ENCODE measurements at places on chromosomes 3 and 15.

GRCh38 chr15:74264081-74264501 lies 28.0 kb downstream of the CCDC33 start:
- DNase-seq: no peak

DNA sequence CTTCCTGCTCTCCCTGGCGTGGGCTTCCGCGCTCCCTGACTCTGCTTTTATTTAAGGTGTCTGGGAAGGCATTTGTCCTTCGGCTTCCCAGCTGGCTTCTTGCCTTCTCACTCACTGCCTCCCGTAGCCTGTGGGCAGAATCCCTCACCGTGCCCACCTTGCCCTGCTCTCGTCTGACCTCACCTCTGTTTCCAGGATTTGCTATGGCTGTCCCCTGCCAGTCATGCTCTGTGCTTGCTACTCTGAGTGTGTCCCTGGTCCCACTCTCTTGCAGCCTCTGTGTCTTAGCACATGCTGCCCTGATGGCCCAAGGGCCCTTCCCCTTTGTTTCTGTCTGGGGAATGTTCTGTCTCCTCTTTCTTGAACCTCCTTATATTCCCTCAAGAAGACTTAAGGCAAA lies 26.2 kb downstream of the LPP start:
- DNase-seq: no peak

DNA sequence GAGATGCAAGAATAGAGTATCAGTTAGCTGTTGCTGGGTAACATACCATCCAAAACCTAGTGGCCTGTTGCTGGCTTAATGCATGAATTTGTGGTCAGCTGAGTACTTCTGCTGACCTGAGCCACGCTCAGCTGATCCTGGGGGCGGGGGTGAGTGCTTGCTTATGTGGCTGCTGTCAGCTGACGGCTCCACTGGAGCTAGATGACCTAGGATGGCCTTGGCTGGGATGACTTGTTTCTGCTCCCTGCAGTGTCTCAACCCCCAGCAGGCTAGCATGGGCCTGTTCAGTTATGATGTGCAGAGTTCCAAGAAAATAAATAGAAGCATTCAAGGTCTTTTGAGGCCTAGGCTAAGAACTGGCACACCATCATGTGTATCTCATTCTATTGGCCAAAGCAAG lies 63.9 kb downstream of the FBLN2 start:
- no peak for DNase-seq

- DNase-seq: no peak
These were observed 311.4 kb downstream of the LPP start for GRCh38 chr3:188465311-188465710.

- DNase-seq: no peak
These were observed 43.0 kb downstream of the BCL2L10 start for GRCh38 chr15:52069559-52069958.

DNA sequence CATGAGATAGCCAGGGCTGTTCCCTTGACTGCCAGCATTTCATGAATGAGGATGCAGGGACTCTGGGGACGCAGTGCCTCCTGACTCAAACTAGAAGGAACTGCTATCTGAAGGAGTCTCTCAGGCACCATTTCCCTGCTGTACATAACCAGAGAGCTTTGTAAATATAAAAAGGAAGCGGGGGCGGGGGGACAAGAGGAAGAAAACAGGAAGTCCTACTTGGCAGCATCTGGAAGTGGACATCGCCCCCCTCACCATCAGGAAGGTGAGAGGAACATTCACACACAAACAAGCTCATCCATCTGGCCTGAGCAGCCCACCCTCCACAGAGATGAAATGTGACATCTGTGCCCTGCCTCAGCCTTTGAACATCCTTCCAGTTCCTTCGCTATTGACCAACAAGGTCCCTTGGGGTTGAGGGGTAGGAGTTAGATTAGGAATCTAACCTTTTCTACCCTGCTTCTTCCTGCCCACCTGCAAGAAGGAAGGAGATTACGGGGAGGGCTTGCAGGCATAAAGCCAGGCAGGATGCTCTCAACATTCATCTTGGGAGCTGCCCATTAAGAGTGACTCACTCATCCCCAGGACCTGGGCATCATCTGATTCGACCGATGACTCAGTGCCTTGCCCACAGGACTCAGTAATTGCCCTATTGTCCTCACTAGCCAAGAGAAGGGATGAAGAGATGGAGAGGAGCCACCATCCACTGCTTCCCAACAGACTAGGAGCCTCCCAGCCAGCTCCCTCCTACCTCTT lies 31.9 kb downstream of the SH3BP5 start:
- DNase-seq: peak; percentile 63

DNA sequence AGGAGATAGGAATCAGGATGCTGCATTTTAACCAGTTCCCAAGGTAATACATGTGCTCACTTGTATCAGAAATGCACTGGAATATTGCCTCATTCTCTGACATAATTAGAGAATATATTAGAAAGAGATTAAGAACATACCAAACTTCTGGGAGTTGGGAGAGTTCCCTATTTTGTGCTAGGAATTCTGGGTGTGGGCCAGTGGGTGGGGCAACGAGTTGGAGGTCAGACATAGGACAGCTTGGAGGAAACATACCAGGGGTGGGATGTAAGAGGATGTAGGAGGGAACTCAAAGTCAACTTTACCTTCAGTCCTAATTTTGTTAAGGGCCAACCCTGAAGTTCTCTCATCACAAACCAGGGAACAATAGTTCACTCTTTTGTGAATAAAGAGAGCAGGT lies 83.6 kb downstream of the SLC7A14 start:
- peak; percentile 70 for DNase-seq

GRCh38 chr3:33394403-33395054 lies 45.7 kb downstream of the UBP1 start:
- no peak for DNase-seq

- no peak for DNase-seq
These were observed 2.0 kb downstream of the NDUFB5 start for GRCh38 chr3:179606534-179607085.

GRCh38 chr3:53175613-53176540 lies 14.9 kb downstream of the PRKCD start:
- DNase-seq: no peak

DNA sequence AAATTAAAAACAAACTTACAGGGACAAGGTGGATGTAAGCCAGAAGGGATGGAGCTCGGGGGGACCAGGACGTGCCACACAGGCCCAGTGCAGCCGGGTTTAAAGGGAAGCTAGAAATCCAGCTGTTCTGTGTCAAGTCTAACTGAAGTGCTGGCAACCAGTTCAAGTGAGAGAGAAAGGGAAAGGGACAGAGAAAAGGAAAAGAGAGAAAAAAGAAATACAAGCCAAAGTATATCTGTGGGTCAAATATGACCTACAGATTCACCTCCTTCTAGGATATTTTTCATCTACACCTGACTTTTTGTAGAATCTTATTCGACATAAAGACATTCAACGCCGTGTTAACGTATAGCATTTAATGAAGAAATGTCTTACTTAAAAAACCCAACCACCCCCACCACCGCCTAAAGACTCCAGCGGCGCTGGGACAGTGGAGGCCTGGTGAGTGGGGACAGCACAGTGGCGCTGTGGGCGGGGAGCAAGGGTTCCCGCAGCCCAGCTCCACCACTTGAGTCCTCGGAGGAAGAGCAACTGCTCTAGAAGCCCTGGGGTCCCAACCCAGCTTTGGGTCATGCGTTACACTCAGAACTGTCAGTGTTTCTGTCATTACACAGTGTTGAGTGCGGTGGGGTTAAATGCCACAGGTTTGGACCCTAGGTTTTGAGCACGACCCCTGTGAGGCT lies 62.3 kb downstream of the CHSY1 start:
- DNase-seq: no peak

DNA sequence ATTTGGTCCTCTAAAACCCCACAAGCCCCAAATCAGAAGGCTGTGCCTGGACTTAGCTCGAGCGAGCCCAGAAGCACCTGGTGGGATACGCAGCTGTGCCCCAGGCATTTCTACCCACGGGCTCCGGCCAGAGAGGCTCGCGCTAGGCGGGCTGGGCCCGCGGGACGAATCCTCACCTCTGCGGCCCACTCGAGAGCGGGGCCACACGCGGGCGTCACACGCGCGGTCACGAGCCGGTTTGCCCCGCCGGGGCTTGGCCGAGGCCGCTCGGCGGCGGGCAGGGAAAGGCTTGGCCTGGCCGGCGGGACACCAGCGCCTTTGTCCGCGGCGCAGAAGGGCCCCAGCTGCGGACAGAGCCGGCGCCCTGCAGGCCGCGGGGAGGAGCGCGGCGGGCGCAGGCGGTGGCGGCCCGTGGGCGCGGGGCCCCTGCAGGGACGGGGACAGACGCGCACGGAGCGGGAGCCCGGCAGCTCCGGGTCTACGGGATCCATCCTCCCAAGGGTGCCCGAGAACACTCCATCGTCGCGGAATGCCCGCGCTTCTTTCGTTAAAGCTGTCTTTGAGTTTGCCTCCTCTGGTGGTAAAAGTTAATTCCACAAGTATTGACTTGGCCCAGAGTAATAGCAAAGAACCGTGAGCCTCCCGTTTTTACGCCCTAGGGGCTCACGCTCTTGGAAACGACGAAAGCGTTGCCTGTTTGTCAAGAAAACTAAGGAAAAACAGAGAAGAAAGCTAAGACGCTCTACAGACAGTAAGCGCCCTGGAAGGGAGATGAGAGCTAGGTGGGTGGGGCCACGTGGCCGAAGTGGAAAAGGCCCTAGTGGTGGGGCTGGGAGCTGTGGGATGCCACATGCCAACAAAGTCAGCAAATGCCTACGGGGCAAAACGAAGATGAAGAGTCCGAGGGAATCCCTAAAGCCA lies 26.4 kb downstream of the TYRO3 start:
- peak; percentile 79 for DNase-seq

- DNase-seq: no peak
These were observed 157.5 kb upstream of the RGMA start for GRCh38 chr15:93246266-93247242.

GRCh38 chr15:78992416-78993256 lies 47.8 kb upstream of the CTSH start:
- no peak for DNase-seq

GRCh38 chr3:111763968-111764367 lies 95.1 kb upstream of the PHLDB2 start:
- DNase-seq: peak; percentile 42

- DNase-seq: no peak
These were observed 17.3 kb downstream of the ZBTB38 start for GRCh38 chr3:141385406-141386125.

- no peak for DNase-seq
These were observed 16.2 kb upstream of the TJP1 start for GRCh38 chr15:29838352-29839010.

DNA sequence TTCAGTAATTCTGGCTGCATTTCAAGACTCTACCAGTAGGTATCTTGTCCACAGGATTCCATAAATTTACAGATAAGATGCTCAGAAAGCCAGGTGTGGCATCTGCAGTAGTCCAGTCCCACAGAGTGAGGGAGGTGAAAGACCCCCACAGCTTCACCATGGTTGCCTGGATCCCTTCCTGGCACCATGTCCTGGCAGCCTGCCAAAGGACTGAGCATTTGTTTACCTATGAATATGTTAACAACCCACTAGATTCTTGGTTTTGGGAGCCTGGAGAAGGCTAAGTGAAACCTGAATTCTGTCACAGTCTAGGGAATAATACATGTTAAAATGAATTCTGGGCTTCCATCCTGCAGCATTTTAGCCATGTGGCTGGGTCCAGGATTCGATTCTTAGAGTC lies 14.9 kb downstream of the CHST2 start:
- DNase-seq: no peak

DNA sequence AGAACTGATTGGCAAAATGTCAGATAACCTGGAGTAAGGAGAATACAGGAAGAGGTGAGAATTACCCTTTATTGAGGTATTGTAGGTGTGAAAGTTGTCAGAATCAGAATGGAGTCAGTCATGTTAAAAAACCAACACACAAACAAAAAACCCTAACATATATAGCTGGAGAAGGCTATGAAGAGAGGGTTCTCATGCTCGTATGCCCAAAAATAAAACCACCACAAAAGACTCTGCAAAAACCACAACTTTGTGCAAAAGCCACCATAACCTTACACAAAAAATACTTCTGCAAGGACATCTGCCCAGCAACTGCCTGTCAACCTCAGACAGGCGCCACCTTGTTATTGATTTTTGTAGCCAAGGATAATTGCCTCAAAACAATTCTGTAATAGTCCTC lies 136.0 kb downstream of the CD47 start:
- no peak for DNase-seq

DNA sequence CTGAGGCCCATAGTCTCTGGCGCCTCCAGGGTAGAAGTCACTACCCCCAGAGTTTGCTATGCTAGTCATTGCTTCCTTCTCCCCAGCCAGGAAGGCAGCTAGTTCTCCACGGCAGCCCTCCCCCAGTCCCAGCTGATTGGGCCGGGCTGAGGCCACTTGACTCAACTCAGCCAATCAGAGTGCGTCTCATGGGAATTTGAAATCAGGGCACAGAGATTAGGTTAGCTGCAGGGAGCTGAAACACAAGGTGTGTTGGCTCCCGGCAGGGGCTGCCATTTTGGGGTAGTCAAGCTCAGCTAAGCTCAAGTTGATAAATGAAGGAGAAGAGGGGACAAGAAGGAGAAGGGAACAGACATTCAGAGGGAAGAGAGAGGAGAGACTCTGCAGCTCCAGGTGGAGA lies 32.8 kb downstream of the LINGO1 start:
- peak; percentile 40 for DNase-seq

DNA sequence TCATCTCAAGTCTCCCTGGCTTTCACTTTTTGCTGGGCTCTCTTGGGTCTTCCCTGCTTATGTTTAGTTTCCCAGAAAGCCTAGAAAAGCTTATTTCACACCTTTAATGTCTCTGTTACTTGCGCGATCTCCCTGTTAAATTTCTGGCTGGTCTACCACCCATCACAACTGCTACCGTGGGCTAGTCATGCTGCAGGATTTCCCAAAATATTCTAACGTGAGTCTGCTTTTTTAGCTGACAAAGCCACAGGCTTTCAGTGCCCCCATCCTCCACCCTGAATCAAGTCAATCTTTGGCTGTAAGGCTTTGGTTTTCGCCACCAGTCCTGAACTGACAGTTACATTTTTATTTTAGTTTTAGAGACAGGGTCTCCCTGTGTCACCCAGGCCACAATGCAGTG lies 74.1 kb downstream of the SUMF1 start:
- DNase-seq: no peak

DNA sequence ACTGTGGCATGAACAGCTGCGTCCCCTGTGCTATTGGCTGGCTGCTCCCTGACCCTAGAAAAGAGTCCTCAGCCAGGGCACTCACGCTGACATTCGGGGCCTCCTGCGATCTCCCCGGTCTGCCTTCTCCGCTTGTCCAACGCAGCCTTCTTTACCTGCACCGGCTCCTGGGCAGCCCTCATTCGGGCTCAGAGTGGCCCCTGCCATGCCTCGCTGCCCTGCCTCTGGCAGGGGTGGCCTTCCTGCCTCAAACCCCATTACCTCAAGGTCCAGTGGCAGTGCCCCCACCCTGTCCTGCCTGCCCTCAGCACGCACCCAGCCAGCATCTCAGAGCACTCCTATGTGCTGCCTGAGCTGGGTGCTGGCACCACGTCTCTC lies 86.5 kb downstream of the TBC1D2B start:
- DNase-seq: no peak

GRCh38 chr3:16085410-16085809 lies 89.1 kb upstream of the GALNT15 start:
- no peak for DNase-seq

DNA sequence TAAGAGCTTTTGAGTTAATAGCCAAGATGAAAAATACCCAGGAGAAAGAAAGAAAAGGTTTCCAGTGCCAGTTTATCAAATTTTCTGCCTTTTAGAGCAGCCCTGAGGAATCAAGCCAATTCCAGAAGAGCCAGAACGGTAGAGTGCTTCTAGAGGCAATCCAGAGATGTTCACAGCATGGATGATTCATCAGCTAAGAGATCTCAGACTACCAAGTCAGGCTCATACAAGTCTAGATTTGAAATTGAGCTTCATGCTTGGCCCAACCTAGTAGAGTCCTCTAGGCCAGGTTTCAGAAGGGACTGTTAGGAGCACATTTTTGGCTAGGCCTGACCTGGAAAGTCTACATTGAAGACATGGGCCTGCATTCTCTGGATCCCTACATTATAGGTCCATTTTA lies 15.5 kb downstream of the WDR48 start:
- peak; percentile 9 for DNase-seq

Data from GM03348 (cell line).